ENCODE measurements at places on chromosomes 2 and 18. TPM values are rescaled to one million over a fixed set of nuclear protein-coding genes. Genes with fewer than 3 reads are reported as not detected.

- DNase-seq = no peak
These were observed 694.1 kb downstream of the PLCL1 start for GRCh38 chr2:198498516-198498915.

- DNase-seq = no peak
These were observed 536.9 kb downstream of the TMX3 start for GRCh38 chr18:68177807-68178702.

Gene PARD6G
- polyA plus RNA-seq = 2.3 TPM

Gene MYO3B
- not detected for polyA plus RNA-seq

Gene ALS2
- polyA plus RNA-seq = 14.3 TPM

DNA sequence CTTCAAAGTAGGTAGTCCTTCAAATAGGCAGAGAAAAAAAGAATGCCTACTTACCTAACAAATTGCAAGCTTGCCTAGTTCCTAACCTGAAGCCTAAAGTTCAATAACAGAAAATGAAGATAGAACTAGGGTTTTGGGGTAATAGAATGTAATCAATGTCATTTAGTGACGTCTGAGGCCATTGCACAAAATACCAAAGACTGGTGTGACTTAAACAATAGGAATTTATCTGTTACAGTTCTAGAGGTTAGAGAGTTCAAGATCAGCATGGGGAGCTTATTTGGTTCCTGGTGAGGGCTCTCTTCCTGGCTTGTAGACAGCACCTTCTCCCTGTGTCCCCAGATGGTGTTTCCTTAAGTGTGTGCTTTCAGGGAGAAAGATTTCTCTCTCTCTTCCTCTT, 4.7 kb upstream of the NPC1 start:
- peak; percentile 47 for DNase-seq

- DNase-seq = no peak
These were observed 1.5 kb upstream of the UGP2 start for GRCh38 chr2:63840081-63840784.

Gene REG1B
- polyA plus RNA-seq = not detected

DNA sequence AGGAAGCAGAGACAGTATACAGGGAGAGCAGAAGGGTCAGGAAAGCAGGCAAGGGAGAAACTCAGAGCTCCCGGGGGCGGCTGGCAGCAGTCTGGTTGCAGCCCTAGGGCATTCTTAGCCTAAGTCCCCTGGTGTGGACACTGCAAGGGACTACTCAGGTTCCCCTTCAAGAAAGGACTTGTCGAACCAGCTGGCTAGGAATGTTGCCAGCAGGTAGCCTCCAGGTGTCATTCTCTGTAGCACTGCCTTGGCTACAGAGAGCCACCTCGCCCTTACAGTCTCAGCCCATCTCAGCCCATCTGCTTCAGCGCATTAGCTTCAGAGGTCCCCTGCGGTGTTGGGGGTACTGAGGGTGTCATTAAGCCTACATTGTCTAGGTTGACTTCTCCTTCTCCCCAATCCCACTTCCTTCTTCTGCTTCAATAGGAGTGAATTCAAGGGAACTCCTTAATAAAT, 11.3 kb upstream of the TMSB10 start:
- DNase-seq = no peak

Measured in A549 (cell line).